AG04450 (cell line): ENCODE measurements at places on chromosomes 1 and 21.

GRCh38 chr1:110319332-110320167 is 19.6 kb upstream of the RBM15 start:
- DNase-seq: no peak

GRCh38 chr1:205032508-205032907 is 10.5 kb upstream of the CNTN2 start:
- DNase-seq: no peak

DNA sequence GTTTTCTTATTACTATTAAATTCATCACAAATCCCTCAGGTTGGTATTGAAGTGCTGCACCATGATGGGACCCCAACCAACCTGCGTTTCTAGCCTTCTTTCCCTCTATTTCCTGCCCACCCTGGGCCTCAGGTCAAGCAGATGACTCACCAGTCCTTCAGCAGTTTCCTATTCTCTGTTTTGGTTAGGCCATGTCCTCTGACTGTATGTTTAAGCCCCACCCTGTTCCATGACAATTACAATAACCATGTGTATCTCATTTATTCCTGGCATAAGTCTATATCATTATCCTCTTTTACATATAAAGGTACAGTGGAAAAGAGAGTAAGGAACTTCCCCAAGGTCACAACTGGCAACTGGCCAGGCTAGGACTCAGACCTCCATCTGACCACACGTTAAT is 5.3 kb upstream of the FAM78B start:
- no peak for DNase-seq

DNA sequence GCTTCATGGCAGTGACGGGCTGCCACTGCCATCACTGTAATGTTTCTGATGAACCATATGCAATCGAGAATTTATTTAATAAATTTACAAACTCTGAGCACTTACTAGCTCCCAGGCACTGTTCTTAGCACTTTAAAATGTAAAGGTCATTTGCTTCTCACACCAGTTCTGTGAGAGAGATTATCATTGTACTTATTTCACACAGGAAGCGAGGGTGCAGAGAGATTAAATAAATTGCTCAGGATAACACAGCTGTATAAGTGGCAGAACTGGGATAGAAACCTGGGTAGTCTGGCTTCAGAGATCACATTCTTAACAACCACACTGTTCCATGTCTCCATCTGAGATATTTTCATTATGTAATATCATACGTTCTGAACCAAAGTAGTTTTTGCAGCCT is 119.9 kb downstream of the MAST2 start:
- no peak for DNase-seq

DNA sequence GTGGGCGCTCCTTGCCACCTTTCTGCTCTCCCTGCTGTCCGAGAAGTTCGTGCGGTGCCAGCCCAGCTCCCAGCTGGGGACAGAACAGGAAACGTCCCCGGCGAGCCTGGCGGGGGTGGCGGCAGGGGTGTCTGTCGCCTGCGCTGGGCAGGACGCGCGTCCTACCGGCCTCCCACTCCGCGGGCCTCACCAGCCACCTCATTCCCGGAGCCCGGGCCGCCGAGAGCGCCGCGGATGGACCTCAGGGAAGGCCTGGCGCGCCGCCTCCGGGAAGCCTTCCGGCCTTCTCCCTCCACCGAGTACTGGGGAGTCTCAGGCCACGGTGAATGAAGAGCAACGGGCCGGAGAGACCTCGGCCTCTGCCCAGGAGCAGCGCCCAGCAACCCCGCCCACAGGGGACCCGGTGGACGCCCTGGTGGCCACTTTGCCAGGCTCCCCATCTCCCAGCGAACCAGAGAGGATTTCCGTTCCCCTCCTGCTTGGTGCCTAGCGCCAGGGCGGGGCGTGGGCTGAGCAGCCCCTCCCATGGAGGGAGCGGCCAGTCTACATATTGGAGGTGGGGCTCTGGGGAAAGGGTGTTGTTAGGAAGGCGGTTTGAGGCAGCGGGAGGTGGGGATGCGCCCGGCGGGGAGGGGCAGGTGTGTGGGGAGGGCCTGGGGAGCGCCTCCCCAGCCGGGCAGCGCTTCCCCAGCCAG is 9.5 kb upstream of the TNFRSF14 start:
- DNase-seq: no peak

- DNase-seq: no peak
Observed at GRCh38 chr1:113893267-113893666, 5.9 kb upstream of the BCL2L15 start.

- DNase-seq: no peak
Observed at GRCh38 chr1:209667708-209668107, 7.5 kb upstream of the G0S2 start.

- no peak for DNase-seq
Observed at GRCh38 chr21:17612023-17612564, 607 bp downstream of the BTG3 start.

- no peak for DNase-seq
Observed at GRCh38 chr1:173714441-173714758, 381 bp upstream of the KLHL20 start.

DNA sequence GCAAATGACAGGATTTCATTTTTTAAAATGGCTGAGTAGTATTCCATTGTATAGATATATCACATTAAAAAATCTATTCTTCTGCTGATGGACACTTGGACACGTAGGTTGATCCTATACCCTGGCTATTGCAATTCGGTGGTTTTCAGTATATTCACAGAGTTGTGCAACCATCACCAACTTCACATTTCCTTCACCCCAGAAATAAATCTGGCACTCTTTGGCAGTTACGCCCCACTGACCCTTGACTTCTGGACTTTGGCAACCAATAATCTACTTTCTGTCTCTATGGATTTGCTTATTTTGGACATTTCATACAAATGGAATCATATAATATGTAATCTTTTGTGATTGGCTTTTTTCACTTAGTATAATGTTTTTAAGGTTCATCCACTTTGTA is 35.9 kb downstream of the MAP3K7CL start:
- DNase-seq: no peak

DNA sequence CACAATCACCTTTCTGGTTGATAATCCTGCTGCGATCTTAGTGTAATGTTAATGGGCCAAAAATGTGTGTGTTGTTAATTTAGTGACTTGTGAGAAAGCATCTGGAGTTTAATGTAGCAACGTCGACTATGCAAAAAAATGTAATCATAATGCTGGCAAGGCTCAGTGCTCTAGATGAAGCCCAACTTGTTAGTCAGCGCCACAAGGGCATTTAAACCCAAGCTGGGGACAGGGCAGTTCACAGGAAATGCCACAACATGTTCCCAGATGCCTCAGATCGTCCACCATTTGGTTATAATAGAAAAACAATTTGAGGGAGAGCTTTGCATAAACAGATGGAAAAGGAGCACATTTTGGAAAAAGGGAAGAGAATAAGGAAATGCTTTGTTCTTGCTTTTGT is 585.4 kb upstream of the PLXNA2 start:
- DNase-seq: no peak

GRCh38 chr1:56417646-56418045 is 161.7 kb downstream of the PLPP3 start:
- DNase-seq: no peak

DNA sequence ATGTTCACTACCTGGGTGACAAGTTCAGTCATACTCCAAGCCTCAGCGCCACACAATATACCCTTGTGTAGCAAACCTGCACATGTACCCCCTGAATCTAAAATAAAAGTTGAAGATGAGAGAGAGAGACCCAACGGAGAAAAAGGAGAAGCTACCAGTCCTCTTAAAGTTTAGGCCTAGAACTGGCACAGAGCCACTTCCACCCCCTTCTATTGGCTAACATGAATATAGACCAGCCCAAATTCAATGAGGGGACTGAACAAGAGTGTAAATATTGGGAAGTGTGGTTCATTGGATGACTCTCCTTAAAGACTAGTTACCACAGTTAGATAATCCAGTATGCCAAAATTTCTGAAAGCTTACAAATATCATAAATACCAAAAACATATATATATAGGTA is 139.9 kb upstream of the ATP1B1 start:
- no peak for DNase-seq

DNA sequence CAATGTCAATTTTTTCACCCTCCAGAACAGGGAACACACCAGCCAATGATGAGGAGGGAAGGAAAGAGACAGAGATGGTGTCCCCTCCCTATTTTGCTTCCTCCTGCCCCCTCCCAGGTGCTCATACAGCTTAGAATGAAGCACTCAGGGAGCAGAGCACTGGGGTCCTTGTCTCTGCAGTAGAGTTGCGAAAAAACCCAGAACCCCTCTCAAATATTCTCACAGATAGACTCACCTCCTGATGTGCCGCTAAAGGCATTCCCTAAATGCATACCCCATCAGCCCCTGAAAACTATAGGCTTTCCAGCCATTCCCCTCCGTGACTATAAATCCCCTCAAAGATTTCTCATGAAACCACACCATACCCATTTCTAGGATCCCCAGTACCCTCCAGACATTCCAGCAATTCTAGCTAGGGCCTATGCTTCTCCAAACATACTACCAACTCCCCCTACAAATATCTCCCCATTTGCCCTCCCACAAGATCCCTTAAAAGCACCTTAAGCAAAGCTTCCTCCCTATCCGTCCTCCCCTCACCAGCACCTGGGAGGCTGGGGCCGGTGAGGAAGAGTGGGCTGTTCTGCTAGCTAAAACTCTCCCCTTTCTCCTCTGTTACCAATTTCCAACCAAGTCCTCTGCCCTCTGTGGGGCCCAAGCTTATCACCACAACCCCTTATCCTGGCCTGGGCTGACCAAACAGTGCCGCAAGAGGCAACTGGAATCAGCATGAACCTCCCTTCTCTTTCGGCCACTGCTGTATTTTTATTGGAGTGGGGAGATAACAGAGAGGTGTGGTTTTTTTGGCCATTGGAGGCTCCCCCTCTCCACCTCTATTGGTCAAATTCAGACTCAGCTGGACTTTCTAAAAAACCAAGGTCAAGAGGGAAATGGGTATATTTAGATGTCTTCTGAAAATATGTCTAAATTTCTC is 54.7 kb downstream of the RHBG start:
- no peak for DNase-seq

DNA sequence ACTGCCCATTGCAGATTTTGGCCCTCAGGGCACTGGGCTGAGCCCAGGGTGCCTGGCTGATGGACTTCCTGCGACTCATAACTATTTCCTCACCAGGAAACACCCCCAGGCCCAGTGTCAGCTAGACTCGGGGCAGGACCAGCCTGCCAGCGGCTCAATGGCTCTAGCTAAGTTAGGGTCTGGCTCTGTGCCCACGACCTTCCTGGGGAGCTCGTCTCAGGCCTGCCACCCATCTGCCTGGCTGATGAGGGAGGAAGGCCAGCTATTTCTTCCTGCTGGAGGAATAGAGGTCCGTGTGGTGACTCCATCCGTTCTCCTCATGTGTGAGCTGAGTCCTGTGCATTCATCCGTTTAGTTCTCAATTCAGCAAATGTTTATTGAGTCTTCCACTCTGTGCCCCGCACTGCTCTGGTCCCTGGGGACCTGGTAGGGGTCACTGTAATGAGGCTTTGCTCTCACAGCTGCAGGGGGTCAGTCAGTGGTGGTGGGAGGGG is 44.5 kb downstream of the KIRREL1 start:
- DNase-seq: no peak

GRCh38 chr1:197695961-197696360 is 79.3 kb downstream of the DENND1B start:
- DNase-seq: no peak

- DNase-seq: no peak
Observed at GRCh38 chr1:22273686-22274681, 131.1 kb upstream of the WNT4 start.

DNA sequence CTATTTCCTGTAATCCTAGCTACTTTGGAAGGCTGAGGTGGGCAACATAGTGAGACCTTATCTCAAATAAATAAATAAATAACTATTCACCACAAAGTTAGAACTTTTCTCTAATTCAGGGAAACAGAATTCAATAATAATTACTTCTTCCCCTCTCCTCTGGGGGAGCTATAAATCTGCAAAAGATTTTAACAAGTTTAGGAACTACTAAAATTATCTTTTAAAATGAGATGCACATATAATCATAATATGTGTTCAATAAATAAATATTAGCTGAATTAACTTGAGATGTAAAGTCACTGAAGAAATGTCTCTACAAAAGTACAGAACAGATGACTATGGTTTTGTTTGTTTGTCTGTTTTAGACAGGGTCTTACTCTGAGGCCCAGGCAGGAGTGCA is 14.1 kb downstream of the WDR47 start:
- no peak for DNase-seq

GRCh38 chr1:90707363-90707710 is 9.8 kb downstream of the BARHL2 start:
- no peak for DNase-seq

- no peak for DNase-seq
Observed at GRCh38 chr1:3697810-3698209, 45.5 kb downstream of the TP73 start.

DNA sequence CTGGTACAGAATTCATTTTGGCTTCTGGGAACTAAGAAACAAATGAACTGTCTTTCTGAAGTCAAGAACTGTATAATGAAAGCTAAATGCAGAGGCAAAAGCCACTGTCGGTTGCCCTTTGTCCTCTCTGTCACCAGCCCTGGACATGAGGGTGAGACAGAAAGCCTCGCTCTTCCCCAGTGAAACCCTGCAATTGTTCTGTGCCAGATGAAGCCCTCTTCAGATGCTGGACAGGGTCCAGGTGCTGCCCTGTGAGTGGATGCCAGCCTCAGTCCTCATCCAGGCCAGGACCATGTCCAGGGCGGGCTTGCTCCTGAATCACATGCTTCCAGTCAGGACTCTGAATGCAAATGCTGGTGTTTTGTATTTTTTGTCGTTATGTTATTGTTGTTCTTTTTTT is 138.7 kb downstream of the RUNX1 start:
- DNase-seq: no peak

DNA sequence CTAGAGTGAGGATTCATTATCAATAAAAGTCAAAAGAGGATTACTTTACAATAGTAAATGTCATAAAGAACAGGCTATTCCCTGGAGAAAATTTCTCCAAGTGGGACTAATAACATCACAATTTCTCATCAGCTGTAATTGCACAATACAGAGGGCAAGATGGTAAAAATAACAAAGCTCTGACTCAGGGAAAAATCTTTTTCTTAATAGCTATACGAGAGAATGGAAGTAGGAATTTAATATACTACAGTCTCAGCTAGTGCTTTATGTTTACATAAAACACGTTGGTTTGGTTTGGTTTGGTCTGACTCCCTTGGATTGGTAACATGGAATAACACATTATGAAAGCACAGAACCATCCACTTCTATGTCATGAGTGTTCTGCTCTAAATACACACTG is 397.6 kb downstream of the LRRIQ3 start:
- no peak for DNase-seq

DNA sequence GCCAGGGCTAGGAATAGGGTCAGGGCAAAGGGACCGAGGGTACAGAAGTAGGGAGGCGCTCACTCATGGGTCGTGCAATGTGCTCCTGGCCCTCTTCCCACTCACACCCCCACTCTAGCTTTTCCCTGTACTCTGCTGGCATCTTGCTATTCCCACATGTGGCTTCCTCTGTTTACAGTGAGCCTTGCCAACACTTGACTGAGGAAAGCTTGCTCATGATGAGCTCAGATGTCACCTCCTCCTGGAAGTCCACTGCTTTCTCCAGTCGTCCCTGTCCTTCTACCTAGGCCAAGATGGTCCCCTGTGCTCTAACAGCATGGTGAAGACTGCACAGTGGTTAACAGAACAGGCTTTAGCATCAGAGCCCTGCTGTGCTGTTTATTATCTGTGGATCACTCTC is 8.0 kb upstream of the RIMS3 start:
- DNase-seq: no peak
